Activated CD4-positive, CD25-positive, alpha-beta regulatory T cell (primary cell): ENCODE measurements at places on chromosomes 16 and 17.

- no peak for DNase-seq
These were observed 22.2 kb downstream of the FAM117A start for GRCh38 chr17:49741692-49742076.

- no peak for DNase-seq
These were observed 26.6 kb upstream of the MFSD6L start for GRCh38 chr17:8825802-8826201.

DNA sequence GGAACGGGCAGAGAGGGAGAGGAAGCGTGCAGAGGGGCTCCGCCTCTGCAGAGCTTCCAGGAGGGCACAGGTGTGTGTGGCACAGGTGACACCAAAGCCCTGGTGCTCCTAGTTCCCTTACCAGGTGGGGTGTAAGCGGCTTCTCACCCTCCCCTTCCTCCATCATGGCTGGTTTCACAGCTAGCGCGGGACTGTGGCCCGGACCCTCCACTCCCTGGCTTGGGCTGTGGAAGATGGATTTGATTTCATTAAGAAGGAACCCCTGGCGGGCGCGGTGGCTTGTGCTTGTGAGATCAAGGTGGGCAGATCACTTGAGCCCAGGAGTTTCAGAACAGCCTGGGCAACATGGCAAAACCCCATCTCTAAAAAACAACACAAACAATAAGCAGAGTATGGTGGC, 241.2 kb upstream of the GSE1 start:
- DNase-seq: no peak

DNA sequence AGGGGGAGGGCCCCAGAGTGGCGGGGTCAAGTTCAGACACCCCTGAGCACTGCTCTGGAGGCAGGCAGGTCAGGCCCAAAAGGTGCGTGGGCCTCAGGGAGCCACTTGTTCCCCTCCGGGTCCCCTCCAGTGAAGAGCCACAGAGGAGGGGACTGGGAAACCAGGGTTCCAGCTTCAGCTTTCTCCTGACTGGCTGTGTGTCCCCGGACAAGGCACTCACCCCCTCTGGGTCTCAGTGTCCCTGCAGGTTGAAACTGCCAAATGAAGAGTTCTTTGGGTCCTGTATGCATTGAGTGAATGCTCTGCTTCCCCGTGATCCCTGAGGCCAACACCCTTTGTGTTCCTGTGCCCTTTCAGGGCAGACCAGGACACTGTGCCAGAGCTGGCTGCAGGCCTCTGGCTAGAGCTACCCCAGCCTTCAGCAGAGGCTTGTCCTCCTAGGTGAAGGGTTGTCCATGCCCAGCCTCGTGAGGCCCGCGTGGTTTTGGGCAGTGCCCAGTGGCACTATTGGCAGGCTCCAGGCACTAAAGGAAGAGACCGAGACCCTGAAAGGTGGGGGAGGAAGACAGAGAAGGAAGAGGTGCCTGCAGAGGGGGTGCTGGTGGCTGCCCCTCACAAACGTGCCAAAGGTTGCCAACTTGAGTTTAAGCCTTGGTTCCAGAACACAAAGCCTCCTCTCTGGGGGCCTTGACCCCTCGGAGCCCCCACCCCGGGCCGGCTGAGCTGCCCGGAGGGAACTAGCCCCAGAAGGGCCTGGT, 13.3 kb upstream of the WNT3 start:
- DNase-seq: no peak

DNA sequence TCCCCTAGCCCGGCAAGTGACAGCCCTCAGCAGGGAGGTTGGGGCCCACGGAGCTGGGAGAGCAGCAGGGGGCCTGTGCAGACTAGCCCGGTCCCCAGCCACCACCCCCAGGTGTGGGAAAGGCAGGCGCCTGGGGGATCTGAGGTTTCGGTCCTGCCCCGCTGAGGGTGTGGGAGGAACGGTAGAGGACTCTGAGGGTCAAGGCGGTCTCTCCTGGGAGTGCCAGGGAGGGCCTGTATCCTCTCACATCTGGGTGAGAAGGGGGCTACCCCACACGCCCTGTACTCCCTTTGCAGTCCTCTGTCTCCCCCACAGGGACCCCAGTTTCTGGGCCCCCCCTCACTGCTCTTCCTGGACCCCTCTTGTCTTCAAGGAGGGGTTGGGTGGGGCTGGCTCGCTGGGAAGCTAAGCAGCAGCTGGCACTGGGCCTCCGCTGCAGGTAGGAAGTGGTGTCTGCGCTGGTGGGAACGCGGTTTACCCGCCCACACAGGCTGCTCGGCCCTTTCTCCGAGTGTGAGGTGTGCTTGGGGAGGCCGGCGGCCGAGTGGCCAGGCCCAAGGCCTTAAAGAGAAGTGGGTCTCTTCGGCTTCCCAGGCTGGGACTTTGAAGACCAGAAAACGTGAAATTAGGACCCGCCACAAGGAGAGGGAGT, 15.4 kb downstream of the CD7 start:
- no peak for DNase-seq

DNA sequence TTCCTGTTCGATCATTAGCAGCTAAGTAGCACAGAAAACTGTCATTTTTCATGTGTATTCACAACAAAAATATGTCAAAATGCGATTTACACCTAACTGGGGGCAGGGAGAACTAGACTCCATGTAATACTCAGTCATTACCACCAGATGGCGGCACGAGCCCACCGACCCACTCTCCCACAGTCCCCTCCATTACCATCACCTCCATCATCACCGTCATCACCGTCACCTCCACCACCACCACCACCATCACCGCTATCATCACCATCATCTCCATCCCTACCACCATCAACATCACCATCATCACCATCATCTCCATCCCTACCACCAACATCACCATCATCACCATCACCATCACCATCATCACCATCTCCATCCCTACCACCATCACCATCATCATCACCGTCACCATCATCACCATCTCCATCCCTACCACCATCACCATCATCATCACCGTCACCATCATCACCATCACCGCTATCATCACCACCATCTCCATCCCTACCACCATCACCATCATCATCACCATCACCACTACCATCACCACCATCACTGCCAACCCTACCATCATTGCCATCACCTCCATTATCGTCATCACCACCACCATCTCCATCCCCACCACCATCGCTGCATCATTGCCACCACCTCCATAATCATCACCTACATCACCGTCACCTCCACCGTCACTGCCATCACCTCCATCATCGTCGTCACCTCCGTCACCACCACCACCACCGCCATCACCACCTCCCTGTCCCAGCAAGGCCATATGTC, 14.4 kb downstream of the NDUFAF8 start:
- peak; percentile 26 for DNase-seq

DNA sequence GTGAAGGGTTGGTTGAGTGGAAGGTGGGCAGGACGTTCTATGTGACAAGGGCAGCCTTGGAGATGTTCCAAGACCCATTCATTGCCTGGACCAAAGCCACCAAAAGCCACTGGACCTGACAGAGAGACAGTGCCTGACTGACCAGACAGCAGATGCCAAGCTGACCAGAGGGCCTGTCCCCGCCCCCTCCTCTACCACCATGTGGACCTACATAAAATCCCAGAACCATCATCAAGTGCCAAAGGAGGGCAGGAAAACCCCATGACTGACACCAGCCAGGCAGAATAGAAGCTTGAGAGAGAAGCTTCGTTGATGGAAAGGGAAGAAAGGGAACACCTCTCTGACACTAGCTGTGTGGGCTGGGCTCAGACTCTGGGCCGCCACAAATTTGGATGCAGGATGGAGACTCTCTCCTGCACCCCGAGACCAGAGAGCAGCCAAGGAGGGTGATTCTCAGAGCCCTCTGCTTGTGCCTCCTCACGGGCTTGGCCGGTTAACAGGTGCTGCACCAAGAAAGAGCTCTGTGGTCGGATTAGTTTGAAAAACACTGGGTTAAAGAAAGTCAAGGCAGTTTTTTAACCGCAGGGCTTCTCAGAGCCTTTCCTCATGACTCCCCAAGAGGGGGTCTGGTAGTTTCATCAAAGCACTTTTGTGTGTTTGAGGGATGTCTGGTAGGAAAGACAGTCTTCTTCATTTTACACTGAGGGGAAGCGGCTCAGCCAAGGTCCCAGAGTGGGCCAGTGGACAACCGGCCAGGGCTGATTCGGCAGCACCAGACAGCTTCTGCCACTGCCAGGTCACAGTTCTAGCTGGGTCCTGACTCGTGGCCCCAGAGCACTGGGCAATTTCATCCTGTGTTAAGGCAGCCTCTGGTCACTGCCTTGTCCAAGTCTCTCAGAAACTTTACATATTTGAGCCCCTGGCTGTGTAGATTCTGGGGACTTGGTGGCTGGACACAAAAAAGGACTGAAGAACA, 1.7 kb downstream of the TNFRSF13B start:
- no peak for DNase-seq

DNA sequence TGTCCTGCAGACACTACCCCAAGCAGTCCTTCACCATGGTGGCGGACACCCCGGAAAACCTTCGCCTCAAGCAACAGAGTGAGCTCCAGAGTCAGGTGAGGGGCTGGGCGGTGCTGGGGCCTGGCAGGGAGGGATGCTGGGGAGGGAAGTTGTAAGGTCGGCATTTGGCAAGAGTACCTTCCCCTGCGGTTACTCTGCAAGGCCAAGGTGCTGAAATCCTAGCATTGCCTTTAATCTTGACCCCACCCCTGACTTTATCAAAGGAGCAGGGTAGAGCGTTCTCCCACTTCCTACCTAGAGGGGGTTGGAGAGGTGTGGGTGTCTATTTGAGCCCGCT, 20.5 kb downstream of the LASP1 start:
- DNase-seq: no peak

DNA sequence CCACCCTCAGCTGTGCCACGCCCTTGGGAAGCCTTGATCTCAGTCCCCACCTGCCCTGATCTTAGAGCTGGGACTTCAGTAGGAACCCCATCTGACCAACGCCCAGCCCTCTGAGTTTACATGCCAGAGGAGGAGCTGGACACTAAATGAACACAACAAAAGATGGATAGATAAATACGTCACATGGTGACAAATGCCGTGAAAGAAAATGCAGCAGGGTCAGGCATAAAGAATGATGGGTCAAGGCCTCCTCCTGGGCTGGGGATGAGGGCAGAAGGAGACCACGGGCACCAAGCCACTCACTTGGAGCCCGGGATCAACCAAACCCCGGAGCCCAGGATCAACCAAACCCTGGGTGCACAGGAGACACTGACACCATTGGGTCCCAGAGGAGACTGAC, 354.9 kb downstream of the C16orf95 start:
- no peak for DNase-seq

DNA sequence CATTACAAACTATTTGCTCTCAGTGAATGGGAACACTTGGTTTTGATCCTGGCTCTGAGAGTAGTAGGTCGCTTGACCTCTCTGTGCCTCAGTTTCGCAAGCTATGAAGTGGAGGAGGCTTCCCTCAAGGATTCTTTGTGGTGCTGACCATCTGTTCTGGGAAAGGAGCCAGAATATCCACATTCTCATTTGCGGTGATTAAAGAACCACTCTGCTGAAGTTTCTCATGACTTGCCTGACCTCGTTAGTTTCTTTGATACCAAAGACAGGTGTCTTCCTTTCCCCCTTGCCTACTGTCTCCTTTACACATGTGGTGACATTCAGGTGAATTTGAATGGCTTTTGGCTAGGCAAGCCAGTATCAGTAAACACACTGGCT, 116.0 kb downstream of the SNX29 start:
- no peak for DNase-seq

DNA sequence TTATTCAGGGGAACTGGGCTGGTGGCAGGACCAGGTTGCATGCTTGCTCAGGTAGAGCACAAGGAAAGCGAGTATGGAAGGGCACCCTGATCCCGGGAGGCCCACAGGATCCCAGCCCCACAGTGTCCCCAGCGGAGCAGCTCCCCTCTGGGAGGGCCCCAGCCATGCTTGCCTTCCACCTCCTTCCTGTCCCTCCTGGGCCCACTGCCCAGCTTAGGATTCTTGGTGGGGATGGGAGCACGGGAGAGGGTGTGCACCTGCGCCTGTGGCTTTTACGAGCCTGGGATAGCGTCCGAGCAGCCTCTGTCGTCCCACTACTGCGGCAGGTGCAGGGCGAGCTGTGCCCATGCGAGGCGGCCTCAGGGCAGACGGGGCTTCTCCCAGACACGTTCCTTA, 114.5 kb downstream of the BANP start:
- no peak for DNase-seq

GRCh38 chr17:50627782-50628601, 6.7 kb upstream of the ABCC3 start:
- DNase-seq: no peak

- DNase-seq: no peak
These were observed 18.5 kb upstream of the AATK start for GRCh38 chr17:81184555-81184954.

- no peak for DNase-seq
These were observed 255.1 kb downstream of the SNX29 start for GRCh38 chr16:12231666-12232065.

DNA sequence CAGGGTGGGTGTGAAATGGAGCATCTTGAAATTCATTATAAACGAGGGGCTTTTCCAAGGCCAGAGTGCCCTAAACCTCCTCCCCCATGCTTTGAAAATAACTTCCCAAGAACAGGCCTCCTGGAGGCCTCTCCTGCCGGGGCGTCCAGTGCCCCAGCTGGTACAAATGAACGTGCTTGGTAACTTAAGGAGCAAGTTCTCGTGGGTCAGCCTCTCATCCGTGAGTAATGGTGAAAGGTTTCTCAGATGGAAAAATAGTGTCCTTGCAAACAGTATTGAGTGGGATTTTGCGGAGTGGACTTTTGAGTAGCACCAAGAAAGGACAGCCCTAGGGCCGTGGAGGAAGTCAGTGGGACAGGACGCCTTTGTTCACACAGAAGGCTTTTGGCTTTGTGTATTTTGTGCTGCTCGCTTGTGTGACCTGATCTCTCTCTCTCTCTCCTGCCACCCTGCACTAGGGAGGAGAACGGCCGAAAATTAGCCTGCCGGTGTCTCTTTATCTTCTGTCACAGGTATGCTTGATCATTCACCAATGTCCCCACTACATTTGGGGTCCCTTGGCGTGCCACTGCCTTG, 34.6 kb downstream of the CLEC16A start:
- no peak for DNase-seq

- DNase-seq: no peak
These were observed 4.2 kb downstream of the MSI2 start for GRCh38 chr17:57260325-57261083.

- no peak for DNase-seq
These were observed 687.2 kb downstream of the WWOX start for GRCh38 chr16:78786635-78787034.

GRCh38 chr16:17776888-17777287, 306.1 kb upstream of the XYLT1 start:
- no peak for DNase-seq

GRCh38 chr17:8696426-8696825, 48.2 kb downstream of the CCDC42 start:
- no peak for DNase-seq

DNA sequence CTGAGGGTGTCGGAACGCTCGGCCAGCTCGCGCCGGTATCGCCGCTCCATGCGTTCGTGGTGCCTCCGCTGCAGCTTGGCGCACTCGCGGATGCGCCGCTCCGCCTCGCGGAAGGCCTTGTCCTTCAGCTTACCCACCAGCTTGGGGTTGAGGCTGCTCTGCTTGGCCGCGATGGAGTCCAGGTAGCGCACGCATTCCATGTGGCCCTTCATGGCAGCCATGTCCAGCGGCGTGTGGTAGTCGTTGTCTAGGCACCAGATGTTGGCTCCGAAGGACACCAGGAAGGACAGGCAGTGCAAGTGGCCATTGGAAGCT, 2.8 kb downstream of the USH1G start:
- no peak for DNase-seq

GRCh38 chr16:80006241-80007215, 406.0 kb upstream of the MAF start:
- no peak for DNase-seq

GRCh38 chr16:78244131-78244895, 144.9 kb downstream of the WWOX start:
- no peak for DNase-seq
